ENCODE measurements at places on chromosomes 16 and 17. TPM values are rescaled to one million over a fixed set of nuclear protein-coding genes. Genes with fewer than 3 reads are reported as not detected.

DNA sequence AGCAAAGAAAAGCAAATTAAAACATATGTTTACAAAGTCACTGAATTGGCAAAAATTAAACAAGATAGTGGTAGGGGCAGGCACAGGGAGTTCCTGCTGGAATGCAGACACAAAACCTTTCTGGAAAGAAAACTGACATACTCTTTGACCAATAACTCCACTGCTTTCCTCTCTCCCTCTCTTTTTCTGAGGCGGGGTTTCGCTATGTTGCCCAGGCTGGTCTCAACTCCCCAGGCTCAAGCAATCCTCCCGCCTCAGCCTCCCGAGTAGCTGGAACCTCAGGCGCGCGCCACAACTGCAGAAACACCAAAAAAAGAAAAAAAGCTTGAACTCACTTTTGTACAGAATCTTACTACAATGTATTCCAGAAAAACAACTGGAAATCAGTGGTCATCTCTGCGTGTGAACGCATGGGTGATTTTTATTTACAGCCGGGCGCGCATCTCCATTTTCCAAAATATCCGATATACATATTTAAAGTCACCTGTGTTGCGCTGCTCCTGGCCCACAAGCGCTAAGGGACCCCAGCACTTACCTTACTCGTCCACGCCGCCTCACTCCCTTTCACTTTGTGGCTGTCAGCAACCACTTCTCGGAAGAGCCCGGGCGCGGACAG is 480 bp downstream of the TXNL4B start:
- no peak for DNase-seq

DNA sequence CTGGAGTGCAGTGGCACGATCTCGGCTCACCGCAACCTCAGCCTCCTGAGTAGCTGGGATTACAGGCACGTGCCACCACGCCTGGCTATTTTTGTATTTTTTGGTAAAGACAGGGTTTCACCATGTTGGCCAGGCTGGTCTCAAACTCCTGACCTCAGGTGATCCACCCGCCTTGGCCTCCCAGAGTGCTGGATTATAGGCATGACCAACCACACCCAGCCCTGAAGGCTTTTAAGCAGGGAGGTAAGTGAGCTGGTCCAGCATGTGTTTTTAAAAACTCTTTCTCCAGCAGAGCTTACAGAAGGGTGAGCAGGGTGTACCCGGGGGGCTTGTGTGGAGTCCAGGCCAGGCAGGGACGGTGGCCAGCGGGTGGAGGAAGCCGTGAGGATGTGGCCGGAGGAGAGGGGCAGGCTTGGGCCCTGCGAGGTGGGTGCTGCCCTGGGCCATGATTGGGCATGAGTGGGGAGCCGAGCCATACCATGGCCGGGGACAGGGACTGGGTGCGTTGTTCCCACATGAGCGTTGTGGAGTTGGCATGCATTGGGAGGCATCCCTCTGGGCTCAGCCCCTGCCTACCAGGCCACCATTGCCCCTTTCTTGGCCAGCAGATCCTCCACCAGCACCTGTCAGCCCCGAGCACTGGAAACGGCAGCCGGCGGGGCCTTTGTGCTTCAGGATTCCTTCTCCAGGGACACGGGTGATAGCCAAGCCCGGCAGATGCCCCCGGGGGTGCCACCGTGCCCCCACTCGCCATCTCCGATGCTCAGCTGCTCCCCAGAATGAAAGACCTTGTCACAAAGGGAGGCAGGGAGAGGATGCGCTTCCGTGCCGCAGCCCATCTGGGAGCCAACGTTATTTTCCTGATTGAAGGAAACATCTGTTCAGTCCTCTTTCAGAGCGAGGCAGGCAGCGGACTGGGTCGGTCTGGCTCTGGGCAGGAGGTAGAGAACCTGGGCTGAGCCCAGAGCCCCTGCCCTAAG is 64.5 kb downstream of the RAI1 start:
- DNase-seq, result no peak

- no peak for DNase-seq
These were observed 528 bp downstream of the HAGHL start for GRCh38 chr16:727291-727977.

DNA sequence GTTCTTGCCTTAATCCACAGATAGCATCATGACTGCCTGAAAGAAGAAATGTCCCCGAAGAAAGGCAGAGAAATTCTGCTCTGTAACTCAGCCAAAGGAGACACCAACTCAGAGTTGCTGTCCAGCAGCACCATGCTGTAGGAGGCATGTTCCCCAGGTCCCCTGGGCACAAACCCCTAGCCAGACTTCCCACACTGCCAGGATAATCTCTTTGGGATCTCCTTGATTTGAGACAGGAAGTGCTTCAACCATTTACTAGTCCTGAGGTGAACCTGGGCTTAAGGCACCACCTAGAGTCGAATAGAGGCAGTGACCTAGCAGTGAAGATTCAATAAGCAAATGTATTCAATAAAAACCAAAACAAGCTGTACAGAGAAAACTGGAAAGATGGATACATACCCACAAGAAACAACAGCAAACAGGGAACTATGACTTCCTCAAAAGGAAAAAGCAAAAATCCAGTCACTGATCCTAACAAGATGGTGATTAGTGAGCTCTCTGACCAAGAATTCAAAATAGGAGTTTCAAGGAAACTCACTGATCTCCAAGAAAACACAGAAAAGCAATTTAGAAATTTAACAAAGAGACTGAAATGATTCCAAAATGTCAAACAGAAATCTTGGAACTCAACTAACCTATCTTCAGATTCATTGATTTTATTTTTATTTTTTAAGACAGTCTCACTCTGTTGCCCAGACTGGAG is 5.7 kb downstream of the OR4D2 start:
- no peak for DNase-seq

Gene KRTAP1-1
- total RNA-seq, result not detected

Gene SOST
- total RNA-seq, result not detected

Gene C17orf50
- not detected for total RNA-seq

Gene CALB2
- total RNA-seq, result not detected
